Hematopoietic multipotent progenitor cell treated with erythropoietin and hydrocortisone succinate and interleukin-3 and kit ligand, for 4 days (in vitro differentiated cells): ENCODE measurements at places on chromosomes 6 and 20.

DNA sequence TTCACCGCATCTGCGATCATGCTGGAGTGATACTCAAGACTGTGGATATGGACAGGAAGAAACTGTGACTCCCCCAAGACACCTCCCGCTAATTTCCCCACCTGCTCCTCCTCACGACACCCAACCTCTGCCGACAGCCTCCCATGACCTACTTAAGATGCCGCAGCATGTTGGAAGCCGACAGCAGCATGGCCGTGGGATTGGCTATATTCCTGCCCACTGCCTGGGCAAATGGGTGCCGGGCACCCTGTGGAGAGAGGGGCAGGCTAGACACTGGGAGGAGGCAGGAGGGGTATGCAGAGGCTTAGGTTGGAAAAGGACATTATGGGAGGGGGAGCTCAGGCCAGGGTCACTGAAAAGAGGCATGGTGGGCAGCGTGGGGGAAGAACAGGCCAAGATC is 4.5 kb downstream of the IDH3B start:
- no peak for DNase-seq

DNA sequence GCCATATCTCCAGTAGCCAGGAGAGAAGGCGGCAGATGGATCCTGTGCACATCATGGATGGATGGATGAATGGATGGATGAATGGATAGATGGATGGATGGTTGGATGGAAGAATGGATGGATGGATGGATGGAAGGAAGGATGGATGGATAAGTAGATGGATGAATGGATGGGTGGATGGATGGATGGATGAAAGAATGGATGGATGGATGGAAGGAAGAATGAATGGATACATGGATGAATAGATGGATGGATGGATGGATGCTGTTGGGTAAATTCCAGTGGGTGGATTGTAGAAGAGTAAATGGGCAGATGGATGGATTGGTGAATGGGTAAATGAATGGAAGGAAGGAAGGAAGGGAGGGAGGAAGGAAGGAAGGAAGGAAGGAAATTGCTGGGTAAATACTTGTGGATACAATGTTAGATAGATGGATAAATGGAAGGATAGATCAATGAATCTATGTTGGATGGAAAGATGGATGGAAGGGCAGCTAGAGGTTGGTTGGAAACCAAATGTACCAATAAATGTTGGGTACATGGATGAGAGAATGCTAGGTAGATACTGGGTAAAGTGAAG is 19.5 kb downstream of the PTGIS start:
- DNase-seq, result no peak

- no peak for DNase-seq
Measured at GRCh38 chr20:35468671-35469334, 13.4 kb downstream of the CEP250 start.

GRCh38 chr6:42627044-42627443 is 63.2 kb downstream of the UBR2 start:
- peak; percentile 32 for DNase-seq

DNA sequence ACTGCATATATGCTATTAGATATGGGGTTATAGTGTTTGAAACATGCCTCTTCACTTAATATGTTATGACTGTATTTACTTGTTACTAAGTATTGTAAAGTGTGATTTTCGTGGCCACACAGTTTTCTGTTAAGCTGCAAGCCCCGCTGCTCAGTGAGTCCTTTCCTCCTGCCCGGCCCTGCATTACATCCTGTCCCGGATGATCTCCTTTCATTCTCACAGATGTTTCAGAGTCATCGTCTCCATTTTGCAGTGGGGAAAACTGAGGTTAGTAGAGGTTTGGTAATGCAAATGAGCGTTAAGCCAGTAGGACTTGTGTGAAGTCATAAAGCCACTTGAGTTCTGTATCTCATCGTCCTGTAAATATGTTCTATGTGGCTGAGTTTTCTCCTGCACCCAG is 155.5 kb downstream of the CFAP61 start:
- DNase-seq, result no peak

DNA sequence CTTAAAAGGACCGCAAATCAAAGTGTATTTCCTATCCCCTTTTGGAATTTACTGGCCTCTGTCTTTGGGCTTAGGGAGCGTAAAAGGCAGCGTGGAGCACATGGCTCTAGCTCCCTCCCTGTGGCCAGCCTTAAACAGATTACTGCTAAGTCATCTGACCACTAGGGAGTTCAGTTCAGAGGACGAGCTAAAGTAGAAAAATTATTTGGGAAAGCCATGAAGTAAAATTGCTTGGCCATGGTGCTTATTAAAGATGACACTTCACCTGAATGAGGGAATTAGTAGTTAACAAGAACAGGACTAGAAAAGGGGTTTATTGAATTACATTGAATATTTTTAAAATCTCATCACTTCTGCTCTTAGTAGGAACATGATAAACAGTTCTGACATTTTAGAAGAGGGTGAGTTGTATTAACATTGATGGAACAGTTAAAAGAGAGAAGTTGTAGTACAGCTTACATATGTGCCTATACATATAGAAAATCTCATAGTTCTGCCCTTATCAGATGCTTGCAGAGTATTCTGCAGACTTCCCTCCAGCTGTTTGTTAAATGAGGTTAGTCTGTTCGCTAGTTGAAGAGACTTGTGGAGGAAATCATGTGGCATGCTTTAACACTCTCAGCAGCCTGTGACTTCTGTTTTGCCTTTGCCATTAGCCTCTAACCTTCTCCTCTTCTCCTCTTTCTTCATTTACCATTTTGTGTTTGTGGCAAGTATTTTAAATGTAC is 31.2 kb upstream of the MAPK13 start:
- DNase-seq, result peak; percentile 93

- no peak for DNase-seq
Measured at GRCh38 chr6:106790935-106791334, 161.6 kb downstream of the QRSL1 start.

DNA sequence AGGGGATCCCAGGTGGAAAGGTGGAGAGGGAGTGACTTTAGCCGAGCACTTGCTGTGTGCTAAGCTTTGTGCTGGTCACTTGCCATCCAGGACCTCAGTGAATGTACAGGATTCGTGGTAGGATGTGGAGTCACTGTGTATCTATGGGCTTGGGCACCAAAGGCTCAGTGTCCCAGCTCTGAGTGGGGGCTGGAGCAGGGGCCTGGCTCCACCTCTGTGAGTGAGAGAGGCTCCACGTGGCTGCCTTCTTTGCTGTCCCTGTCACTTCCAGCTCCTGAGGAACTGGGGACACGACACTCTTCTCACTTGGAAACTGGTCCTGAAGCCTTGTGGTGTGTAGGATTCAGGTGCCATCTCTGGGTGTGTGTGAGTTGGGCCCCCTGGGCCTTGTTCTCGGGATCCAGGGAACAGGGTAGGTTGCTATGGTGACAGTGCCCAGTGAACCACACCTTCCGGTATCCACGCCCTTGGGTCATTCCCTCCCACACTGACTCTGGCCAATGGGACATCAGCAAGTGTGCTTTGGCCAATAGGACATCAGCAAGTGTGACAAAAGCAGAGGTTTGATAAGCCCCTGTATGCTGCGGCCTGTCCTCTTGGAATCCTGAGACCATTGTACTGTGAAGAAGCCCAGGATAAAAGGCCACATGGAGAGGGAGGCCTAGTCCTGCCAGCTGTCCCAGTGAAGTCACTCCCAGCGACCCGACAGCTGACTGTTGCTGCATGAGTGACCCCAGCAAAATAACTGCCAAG is 87.7 kb downstream of the CDH22 start:
- DNase-seq, result no peak
